ENCODE measurements at places on chromosomes 1 and 21. TPM values are rescaled to one million over a fixed set of nuclear protein-coding genes. Genes with fewer than 3 reads are reported as not detected.
A peak's percentile ranks its signal among the peaks of the same experiment; 100 is the strongest.

DIP2A gene
- 44.6 TPM for total RNA-seq

DNA sequence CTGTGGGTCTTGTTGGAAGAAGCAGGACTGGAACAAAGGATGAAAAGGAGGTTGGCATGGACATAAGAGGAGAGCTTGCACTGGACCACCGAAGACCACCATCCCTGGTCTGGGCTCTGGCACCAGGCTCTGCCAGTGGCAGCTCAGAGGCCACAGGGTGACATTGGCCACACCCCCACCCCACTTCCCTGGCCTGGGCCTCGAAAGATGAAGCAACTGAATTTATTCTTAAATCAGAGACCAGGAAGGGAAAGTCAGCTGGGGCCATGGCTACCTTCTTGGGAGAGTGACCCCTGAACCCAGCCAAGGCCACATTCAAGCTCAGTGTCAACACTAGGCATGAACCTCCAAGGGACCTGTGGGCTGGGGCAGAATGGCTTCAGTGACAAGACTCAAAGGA is 4.0 kb downstream of the KLHDC7A start:
- no peak for DNase-seq
- no peaks in the 10 kb centered on the region for H3K36me3 ChIP-seq
- H3K4me1 ChIP-seq = peaks cover 19% of the 10 kb centered on the region
- no peak overlapping the region for H3K4me3 ChIP-seq

DNA sequence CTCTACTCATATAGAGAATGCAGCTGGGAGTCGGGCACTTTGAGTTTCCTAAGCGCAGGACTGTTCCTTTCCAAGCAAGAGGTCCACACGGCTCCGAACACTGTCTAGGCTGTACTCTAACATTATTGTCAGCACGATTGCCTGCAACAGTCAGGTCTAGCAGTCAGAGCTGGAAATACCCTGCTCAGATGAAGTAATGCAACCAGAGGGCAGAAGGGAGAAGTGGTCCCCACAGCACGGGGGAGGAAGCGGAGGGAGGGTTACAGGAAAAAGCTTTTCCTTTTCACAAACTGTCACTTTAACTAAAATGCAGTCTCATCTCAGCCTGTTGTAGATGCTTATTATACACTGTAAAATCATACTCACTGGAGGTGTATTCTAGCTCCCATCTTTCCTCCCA is 98.9 kb upstream of the SLC44A3 start:
- H3K27me3 ChIP-seq = no peaks in the 10 kb centered on the region
- peaks cover 10% of the 10 kb centered on the region for H3K4me1 ChIP-seq
- H3K4me3 ChIP-seq = no peak overlapping the region
- H3K27ac ChIP-seq = no peak overlapping the region
- peaks cover 5% of the 10 kb centered on the region for H3K36me3 ChIP-seq

- DNase-seq = no peak
- H3K27me3 ChIP-seq = no peaks in the 10 kb centered on the region
- no peak overlapping the region for H3K4me3 ChIP-seq
- H3K27ac ChIP-seq = no peak overlapping the region
Observed at GRCh38 chr1:26614655-26615411, 81.0 kb upstream of the ARID1A start.

GNAT2 gene
- total RNA-seq = 0.52 TPM

- no peak overlapping the region for H3K27ac ChIP-seq
- H3K27me3 ChIP-seq = peaks cover 3% of the 10 kb centered on the region
- no peaks in the 10 kb centered on the region for H3K36me3 ChIP-seq
- H3K4me3 ChIP-seq = no peak overlapping the region
- no peaks in the 10 kb centered on the region for H3K4me1 ChIP-seq
Observed at GRCh38 chr1:107138767-107139445, 1.9 kb upstream of the NTNG1 start.

GRCh38 chr1:16017461-16018303 is at the start of gene HSPB7:
Gene HSPB7 (minus strand): TSS chr1:16018043. CDS start chr1:16017963, 80 bp downstream.
- H3K36me3 ChIP-seq = no peaks in the 10 kb centered on the region
- no peak within 1 kb of the TSS for H3K4me3 ChIP-seq
- H3K27me3 ChIP-seq = no peaks in the 10 kb centered on the region
- H3K4me1 ChIP-seq = no peaks in the 10 kb centered on the region
- no peak within 1 kb of the TSS for H3K27ac ChIP-seq

- H3K27ac ChIP-seq = no peak overlapping the region
- H3K4me1 ChIP-seq = peaks cover 20% of the 10 kb centered on the region
- no peak for DNase-seq
- no peaks in the 10 kb centered on the region for H3K36me3 ChIP-seq
- H3K27me3 ChIP-seq = no peaks in the 10 kb centered on the region
Observed at GRCh38 chr1:97270508-97271307, 549.1 kb downstream of the PTBP2 start.

PDZK1IP1 gene
- total RNA-seq = 8.5 TPM

DNA sequence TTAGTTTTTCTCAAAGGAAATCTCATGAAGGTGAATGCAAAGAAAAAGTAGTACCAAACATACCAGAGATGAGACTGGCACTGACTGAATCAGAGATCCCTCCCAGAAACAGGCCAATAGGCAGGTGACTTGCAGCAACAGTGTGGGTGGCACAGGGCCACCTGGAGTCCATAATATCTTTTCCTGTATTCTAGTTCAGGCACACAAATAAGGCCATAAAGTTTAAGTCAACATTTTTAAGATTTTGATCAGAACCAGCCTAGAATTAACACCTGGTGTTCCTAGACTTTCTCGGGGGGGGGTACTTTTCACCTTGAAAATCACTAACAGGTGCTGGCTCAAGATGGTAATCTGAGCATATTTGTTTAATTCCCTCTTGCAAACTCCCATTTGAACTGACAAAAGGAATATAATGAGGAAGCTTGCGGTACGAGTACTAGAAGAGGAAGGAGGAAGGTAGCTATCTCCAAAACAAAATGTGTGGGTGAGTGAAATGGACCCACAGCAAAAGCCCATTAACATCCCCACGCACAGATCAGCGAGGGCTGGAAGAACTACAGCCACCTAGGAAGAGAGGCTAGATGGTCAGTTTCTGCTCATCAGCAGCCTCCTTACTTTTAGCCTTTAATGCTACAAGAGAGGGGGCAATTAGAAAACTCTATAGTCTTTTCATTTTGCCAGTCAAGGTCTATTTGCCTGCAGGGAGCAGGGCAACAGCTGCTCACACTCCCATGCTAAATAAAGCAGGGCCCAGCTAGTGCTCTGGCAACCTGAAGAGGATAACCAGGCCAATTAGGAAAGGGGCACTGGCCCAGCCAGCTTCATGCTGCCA is 18.9 kb downstream of the SDE2 start:
- H3K36me3 ChIP-seq = peaks cover 33% of the 10 kb centered on the region
- H3K27ac ChIP-seq = no peak overlapping the region
- DNase-seq = no peak
- no peaks in the 10 kb centered on the region for H3K4me1 ChIP-seq
- no peak overlapping the region for H3K4me3 ChIP-seq
- no peaks in the 10 kb centered on the region for H3K27me3 ChIP-seq

ATP8B2 gene
- 0.07 TPM for total RNA-seq

DNA sequence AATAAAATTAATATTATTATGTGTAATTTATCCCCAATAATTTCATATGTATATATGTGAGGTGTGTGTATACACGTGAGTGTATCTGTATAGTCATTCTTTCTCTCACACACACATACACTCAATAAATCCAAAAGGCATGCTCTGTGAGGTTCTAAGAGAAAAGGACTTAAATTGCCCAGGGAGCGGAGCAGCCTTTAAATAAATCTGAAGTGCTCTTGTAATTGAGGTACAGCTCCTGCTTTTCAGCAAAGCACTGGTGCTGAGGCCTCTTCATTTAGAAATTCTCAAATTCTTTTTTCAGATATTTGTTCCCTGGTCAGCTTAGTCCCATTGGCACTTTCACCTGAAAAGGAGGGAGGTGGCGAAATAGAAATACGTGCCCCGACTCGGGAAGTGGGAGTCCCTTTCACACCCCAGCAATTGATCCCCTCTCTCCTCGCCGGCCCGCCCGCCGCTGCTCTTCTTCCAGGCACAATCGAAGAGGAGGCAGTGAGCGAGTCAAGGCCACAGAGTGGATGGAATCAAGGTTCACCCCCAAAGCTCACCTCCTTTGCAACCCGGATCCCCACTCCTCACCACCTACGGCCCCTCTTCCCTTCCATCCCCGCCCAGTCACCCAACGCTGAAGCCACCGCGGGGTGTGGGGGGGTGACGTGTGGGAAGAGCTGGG is 944 bp downstream of the PLPPR5 start:
- H3K36me3 ChIP-seq = no peaks in the 10 kb centered on the region
- H3K27me3 ChIP-seq = 0 out of 2 replicates have a peak, but pooled peaks cover under 1% of the 10 kb centered on the region
- DNase-seq = no peak

CYP4A22 gene
- not detected for total RNA-seq

MARK1 gene
- 1.9 TPM for total RNA-seq

DNA sequence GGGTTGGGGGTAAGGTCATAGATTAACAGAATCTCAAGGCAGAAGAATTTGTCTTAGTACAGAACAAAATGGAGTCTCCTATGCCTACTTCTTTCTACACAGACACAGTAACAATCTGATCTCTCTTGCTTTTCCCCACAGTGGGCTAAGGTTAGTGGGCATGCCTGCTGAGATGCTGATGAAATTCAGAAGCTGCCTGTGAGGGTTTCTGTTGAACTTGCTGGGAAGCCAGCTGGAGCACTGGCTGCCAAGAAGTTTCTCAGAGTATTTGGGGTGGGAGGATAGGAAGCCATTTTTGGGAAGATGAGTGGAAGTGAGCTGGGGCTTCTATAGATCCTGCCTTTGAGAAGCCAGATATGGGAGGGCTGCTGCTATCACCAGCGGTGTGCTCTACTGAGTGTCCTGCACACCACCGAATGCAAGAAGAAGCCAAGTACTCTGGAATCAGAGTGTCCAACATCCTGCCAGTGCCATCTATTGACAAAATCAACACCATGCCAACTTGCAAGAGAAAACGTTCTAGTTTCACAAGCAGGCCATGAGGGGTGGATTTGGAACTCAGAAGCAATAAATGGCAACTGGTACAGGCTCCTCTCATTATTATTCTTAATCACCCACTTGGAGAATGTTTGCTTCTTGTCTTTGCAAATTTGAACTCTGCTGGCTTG is 102.7 kb downstream of the PTPRU start:
- H3K36me3 ChIP-seq = no peaks in the 10 kb centered on the region
- H3K27me3 ChIP-seq = no peaks in the 10 kb centered on the region
- H3K4me1 ChIP-seq = no peaks in the 10 kb centered on the region

USH2A gene
- total RNA-seq = not detected

S100A14 gene
- 411 TPM for total RNA-seq

GRCh38 chr1:22120469-22120790 is 22.5 kb downstream of the WNT4 start:
- H3K27ac ChIP-seq = no peak overlapping the region
- no peak for DNase-seq
- no peak overlapping the region for H3K4me3 ChIP-seq
- no peaks in the 10 kb centered on the region for H3K4me1 ChIP-seq
- no peaks in the 10 kb centered on the region for H3K36me3 ChIP-seq

DNA sequence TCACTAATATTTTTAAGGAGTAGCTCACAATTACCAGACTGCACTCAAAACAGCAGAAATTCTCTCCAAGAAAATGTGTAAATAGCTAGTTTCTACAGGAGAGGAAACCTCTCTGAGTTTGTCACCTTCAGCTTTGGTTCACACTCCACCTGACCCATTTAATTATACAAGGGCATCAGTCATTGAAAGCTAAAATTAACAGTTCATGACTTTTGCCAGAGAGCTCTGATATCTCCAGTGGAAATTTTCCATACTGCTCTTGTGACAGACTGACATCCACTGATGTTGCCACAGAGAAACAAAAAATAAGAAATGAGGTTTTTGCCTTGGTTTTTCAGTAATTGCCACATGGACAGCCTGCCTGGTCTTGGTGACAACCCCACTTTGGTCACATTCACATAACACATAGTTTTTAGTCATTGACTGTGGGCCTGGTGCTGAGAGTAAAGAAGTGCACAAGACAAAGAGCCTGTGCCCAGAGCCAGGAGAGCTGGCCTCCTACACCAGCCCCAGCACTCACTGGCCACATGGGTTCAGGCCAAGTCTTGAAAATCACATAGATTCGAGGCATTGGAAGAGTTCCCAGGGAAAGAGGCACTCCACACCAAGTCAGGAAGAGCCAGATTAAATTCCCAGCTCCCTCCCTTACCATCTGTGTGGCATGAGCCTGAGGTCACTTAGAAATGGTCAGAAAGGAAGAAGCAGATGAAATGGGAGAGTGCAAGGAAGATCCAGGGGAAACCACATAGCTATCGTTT is 13.8 kb upstream of the SIM2 start:
- H3K4me3 ChIP-seq = no peak overlapping the region
- no peak for DNase-seq
- H3K27me3 ChIP-seq = no peaks in the 10 kb centered on the region
- H3K36me3 ChIP-seq = no peaks in the 10 kb centered on the region
- H3K27ac ChIP-seq = no peak overlapping the region

NIBAN1 gene
- 31.5 TPM for total RNA-seq

PGLYRP3 gene
- total RNA-seq = not detected

- H3K4me3 ChIP-seq = no peak overlapping the region
- peaks cover 58% of the 10 kb centered on the region for H3K4me1 ChIP-seq
- H3K27me3 ChIP-seq = no peaks in the 10 kb centered on the region
- DNase-seq = no peak
- H3K27ac ChIP-seq = 0 out of 2 replicates have a peak overlapping the region, but pooled peaks have one; percentile 32
Observed at GRCh38 chr21:34869545-34869944, 179.6 kb downstream of the RUNX1 start.

LCE3D gene
- total RNA-seq = not detected

DNA sequence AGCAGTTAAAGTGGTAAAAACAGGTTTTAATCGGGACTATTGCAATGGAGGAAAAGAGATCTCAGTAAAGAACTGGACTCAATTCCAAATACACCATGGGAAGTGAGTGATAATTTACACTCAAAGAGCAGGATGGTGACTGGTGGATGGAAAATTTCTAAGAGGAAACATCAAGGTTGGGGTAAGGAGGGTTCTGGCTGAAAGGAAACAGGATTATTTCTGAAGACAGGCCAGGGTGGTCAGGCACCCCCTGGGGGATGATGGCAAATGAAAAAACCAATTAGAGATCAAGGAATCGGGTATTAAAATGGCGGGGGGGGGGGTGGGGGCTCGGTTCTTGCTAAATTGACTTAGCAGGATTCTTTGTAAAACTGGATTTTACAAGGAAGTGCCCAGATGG is 12.3 kb upstream of the HSD11B1 start:
- H3K4me1 ChIP-seq = 0 out of 2 replicates have a peak, but pooled peaks cover 4% of the 10 kb centered on the region
- no peaks in the 10 kb centered on the region for H3K36me3 ChIP-seq
- no peak overlapping the region for H3K4me3 ChIP-seq
- DNase-seq = no peak

GRCh38 chr1:1554550-1554925 is 14.1 kb upstream of the TMEM240 start:
- no peak for DNase-seq
- no peak overlapping the region for H3K4me3 ChIP-seq
- no peaks in the 10 kb centered on the region for H3K27me3 ChIP-seq
- no peak overlapping the region for H3K27ac ChIP-seq
- H3K36me3 ChIP-seq = no peaks in the 10 kb centered on the region
- H3K4me1 ChIP-seq = no peaks in the 10 kb centered on the region

UBE2U gene
- not detected for total RNA-seq

ETV3L gene
- not detected for total RNA-seq

DNA sequence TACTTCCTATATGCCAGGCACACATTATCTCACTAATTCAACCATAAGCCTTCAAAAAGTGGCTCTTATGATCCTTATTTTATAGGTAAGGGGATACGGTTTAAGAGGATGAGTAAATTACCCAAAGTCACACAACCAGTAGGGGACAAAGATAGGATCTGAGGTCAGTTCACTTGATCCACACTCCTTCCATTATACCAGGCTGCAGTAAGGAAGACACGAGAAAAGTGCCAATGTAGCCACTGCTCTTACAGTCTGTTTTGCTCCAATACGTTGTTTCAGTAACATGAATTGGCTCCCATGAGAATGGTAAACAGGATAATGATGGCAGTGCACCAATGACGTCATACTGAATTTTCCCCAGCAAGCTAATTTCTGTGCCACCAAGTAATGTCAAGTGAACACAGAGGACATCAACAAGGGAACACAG is 15.4 kb upstream of the GUCA2A start:
- H3K36me3 ChIP-seq = peaks cover 4% of the 10 kb centered on the region
- peaks cover under 1% of the 10 kb centered on the region for H3K4me1 ChIP-seq
- DNase-seq = no peak
- H3K27ac ChIP-seq = no peak overlapping the region
- H3K27me3 ChIP-seq = no peaks in the 10 kb centered on the region
